ENCODE measurements at places on chromosomes 1 and 21.
A peak's percentile ranks its signal among the peaks of the same experiment; 100 is the strongest.

GRCh38 chr1:108717774-108718316, 5.1 kb downstream of the FNDC7 start:
- no peak for DNase-seq

DNA sequence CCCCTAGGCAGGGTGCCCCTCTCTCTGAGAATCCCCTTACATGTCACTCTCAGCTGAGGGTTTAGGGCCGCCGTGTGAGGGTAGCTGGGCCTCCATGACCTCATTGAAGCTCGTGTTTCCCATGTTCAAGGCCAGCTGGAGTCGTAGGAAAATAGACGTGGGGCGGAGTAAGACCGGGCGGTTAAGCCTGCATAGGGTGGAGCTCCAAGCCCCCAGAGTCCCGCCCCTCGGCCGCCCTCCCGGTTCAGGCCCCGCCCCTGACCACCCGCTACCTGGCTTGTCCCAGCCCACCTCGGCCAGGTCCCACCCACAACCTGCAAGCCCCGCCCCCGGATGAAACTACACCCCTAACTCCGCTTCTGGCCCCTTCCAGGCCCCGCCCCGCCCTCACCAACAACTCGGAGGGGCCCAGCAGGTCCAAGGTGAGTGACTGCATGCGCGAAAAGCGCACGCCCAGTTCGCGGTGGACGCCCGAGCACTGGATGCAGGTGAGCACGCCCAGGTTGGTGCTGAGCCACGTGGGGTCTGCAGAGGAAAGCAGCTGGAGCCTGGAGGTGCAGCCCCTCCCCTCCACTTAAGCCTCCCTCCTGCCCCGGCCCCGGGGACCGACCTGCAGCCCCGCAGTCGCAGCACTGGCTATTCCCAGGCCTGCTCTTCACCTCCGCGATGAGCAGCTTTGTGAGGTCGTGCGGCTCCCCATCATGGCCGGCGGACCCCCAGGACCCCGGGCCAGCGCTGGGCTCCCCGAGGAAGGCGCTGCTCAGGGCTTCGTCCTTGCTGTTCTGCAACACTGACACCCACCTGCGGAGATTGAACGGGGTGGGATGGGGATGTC, 12.2 kb upstream of the TCEA3 start:
- DNase-seq: peak; percentile 14

DNA sequence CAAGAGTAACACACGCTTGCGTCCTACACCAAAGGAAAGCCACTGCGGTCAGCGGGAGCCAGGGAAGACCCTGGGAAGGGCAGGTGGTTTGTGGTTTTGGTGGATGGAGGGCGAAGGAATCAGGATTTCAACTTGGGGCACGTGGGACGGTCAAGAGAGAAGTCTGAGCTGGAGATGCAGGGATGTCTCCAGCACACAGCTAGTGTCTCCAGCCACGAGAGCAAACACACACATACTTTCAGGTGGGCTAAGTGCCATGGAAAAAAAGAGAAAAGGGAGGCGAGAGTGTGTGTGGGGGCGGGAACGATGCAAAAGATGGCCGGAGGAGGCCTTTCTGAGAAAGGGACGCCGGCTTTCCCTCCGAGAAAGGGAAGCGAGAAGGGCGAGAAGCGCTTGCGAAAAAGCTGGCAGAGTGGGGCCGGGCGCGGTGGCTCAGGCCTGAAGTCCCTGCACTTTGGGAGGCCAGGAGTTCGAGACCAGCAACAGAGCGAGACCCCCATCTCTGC, 1.4 kb upstream of the SRRM1 start:
- peak; percentile 14 for DNase-seq

DNA sequence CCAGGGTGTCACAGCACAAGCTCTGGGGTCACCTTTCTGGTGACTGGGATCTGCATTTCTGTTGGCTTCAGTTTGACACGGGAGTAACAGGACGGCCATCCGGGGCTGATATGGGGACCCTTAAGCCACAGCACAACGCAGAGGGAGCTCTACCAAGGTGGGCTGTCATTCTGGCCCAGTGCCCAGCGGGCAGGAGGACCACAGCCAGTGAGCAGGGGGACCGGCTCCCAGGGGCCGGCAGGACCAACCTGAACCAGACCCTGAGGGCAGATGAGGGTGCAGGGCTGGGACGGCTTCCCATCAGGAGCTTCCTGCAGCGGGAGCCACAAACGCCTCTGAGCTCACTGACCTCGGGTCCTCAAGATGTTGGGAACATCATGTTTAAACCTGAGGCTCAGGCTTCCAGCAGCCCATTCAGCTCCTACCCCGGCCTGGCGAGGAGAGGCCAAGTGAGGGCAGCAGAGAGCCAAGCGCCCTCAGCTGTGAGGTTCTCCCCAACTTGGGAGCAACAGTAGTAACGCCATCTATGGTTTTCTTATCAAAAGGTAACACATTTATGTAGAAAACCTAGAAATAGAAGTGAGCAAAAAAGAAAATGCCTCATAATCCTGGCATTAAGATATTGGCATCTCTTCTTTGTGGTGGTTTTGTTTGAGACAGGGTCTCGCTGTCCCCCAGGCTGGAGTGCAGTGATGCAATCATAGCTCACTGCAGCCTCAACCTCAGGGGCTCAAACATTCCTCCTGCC, 26.8 kb downstream of the TMEM201 start:
- no peak for DNase-seq

DNA sequence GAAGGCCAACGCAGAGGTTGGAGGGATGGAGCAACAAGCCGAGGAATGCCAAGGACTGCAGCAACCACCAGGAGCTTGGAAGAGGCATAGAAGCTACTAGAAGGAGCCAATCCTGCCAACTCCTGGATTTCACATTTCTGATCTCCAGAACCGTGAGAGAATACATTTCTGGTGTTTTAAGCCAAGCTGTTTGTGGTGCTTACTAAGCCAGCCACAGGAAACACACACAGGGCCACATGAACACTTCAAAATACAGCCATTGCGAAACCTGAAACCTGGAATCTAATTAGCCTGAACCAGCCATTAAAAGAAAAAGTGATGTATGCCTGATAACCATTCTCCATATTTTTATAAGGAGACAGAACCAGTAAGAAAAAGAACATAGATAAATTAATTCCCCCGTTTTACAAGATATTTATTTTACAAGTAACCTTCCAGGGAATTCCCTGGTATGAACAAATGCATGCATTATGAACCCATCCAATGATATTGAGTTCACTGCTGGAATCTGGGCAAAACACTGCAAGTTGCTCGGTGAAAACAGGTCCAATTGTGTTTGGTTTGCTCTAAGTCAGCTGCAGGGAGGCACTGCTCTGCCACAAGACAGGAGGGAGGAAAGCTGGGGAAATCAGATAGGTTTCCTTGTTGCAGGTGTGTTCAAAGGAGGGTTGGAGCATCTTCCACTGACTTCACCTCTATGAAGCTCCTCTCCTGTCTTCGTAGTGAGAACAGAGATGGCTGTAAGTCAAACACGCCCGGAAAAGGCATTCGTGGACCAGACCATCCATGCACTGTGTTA, 70.2 kb downstream of the ETS2 start:
- DNase-seq: no peak

DNA sequence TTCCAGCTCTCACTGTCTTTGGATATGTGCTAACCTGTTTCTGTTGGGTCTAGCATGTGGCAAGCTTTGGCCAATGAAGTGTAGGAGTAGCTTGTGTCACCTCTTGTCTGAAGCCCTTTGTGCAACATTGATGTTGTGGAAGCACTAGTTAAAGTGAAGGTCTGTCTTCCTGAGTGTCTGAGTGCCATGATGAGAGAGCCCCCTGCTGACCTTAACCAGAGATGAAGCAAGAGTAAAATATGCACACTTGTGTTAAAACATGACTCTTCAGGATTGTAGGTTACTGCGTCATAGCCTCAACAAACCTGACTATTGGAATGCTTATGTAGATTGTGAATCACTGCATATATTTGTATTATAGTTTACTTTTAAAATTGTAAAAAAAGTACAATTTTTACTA, 103.7 kb downstream of the NCAM2 start:
- DNase-seq: no peak

- peak; percentile 18 for DNase-seq
These were observed 3.9 kb upstream of the CD58 start for GRCh38 chr1:116574581-116575291.

DNA sequence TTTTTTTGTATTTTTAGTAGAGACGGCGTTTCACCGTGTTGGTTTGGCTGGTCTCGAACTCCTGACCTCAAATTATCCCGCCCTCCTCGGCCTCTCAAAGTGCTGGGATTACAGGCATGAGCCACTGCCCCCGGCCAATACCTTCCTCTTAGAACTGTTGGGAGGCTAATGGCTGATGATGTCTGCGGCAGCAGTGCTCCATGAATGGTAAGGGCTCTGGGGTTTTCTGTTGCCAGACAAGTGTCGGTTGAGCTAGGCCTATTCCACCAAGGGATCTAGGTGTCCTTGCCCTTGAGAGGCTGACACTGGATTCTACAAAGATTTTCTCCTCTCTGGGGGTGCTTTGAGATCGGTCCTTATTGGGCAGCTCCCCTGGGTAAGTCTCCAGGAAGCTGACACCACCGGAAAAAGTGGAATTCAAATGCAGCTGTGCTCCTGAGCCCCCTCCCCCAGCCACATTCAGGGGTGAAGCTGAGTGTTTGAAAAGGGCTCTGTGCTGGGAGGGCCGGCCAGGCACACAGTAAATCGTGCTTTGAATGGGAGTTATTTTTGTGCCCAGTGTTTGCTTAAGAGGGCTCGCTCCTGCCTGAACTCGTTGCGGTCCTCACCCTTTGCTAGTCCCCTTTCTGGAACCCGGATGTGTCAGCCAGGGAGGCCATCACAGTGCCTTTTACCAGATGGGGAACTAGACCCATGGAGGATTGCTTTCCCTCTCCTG, 5.2 kb downstream of the SOX13 start:
- DNase-seq: no peak

GRCh38 chr1:100443811-100444571, 91.7 kb downstream of the CDC14A start:
- no peak for DNase-seq

DNA sequence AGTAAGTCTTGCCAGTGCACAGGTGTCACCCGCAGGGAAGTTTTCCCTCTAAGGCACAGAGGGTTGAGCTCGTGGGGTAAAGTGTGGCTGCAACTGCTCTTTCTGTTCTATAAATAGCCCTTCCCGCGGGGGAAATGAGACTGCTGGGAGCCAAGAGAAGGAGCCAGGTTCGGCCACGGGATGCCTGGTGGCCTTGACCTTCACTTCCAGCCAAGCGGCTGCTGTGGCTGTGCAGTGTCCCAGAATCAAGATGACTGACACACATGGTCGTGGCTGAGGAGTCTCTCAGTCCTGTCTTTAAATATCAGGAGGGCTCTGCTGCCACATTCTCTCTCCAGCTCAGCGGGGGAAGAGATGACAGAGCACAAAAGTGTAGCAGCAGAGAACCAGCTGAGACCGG, 154.1 kb upstream of the VAMP3 start:
- no peak for DNase-seq

- DNase-seq: no peak
These were observed 26.7 kb downstream of the GLIS1 start for GRCh38 chr1:53712276-53712675.
